ENCODE measurements at places on chromosomes 1 and 21.

- no peak for DNase-seq
Measured at GRCh38 chr1:52635321-52636089, 2.5 kb downstream of the SHISAL2A start.

GRCh38 chr1:209395169-209395568, 188.3 kb upstream of the CAMK1G start:
- DNase-seq, result no peak

DNA sequence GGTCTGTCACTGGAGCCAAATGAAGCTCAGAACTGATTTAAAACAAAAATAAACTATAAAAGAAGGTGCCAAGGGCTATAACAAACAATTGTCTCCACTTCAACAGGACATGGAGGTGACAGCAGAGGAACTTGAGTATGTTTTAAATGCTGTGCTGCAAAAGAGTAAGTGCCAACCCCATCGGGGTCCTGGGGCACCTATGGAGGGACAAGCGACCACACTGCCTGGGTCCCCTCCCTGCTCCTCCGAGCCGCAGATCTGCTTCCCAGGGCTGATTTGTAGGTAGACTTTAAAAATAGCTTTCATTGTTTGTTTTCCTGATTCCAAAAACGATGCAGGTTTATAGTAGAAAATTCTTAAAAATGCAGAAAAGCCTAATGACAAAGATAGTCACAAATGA, 42.8 kb downstream of the CAPN9 start:
- no peak for DNase-seq

DNA sequence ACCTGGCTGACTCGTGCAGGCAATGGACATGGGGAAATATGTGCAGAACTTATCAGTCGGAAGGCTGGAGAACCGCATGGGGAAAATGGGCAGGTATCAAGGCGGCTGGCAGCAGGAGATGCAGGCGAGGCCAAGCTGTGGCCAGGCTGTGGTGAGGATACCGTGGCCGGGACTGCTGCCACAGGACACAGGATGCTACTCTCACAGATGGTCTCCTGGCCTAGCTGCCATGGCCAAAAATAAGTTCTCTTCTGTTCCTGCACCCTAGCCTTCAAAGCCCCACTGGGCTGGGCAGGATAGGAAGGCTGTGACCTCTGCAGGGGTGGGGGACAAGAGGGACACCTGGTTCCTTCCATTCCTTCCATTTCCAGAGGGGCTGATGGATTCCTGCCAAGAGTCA, 26.4 kb downstream of the TEX35 start:
- no peak for DNase-seq

DNA sequence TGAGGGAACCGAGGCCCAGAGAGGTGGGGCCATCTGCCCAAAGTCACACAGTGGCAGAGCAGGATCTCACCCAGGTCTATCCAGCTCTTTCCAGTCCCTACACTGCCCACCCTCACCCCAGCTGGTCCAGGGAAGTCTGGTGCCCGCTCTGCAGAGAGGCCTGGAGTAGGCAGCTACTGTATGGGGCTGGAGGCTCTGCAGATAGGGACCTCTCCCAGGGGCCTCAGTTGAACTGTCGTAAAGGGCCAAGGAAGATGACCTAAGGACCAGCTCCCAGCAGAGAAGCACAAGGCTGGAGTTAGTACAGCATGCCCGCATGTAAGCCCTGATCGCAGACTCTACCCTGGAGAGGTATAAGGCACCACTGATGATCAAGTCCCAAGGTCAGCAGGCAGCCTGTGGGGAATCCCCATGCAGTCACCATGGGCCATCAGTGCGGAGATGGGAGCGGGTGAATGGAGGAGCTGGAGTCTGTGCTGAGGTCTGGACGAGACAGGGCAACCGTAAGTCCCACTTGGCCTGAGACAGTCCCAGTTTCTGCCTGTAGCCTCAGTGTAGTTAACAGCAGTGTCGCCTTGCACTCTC, 320.2 kb downstream of the MATN1 start:
- DNase-seq, result no peak

GRCh38 chr1:78834201-78834741, 172.3 kb downstream of the ADGRL4 start:
- DNase-seq, result no peak

GRCh38 chr1:24724345-24725208, 20.7 kb upstream of the CLIC4 start:
- no peak for DNase-seq

DNA sequence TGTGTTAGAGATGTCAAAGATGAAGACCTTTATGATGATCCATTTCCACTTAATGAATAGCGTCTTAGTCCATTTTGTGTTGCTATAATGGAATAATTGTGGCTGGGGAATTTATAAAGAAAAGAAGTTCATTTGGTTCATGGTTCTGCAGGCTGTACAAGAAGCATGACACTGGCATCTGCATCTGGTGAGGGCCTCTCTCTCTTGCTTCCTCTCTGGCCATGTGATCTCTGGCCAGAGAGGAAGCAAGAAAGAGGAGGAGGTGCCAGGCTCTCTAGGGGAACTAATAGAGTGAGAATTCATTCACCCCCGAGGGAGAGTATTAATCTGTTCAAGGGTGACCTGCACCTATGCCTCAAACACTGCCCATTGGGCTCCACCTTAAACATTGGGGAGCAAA, 242.8 kb downstream of the DISC1 start:
- DNase-seq, result no peak

- no peak for DNase-seq
Measured at GRCh38 chr1:2582391-2582790, 4.2 kb upstream of the PRXL2B start.

DNA sequence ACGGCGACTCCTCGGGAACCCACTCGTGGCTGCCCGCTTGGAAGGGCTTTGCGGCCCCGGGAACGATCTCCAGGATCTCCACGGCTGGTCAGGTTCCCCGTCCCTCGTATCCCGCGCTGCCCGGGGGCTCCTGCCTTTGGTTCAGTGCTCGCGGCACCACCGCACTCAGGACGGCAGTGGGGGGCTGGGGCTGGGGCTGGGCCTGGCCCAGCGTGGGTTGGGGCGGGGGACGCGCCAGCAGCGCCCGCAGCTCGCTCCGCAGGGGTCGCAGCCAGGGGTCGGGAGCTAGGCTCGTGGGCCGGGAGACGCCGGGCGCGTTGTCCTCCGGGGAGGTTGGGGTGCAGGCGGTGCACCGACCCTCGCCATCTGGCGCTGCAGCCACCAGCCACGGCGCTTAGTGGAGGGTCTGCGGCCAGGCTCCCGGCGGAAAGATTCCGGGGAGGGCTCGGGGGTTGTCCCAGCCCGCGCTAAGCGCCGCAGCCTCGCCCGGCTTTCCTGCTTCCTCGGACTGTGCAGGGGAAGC, 8.9 kb downstream of the SIM2 start:
- no peak for DNase-seq

DNA sequence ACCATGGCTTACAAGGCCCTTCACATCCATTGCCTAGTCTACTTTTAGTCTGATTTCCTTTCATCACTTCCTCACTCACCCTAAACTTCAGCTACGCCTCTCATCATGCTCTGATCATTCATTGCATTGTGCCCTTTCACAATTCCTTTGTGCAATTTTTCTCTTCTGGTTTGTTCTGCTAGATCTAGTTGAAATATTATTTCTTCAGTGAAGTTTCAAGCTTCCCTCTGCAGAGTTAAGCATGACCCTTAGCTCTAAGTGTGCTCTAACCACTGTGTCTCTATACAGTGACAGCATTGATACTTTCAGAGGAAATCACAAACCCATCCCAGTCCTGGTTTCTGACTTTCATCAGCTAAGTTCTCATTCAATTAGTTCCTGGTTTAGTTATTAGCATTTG, 166.1 kb downstream of the PLA2G4A start:
- no peak for DNase-seq

DNA sequence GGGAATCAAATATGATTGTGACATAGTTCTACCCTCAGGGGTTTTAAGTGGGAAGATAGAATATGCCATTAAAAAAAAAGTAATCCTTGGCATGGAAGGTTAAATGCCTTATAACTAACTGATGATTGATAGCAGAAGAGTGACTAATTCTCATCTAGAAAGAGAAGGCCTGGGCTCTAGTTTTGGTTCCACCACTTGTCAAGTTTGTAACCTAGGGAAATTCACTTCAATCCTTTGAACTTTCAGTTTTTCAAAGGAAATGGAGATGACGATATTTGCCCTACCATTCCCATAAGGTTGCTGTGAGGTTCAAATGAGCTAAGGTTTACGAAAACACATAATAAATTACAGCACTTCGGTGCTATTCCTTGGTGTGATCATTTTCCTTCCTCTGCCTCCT, 88.5 kb downstream of the GPR88 start:
- no peak for DNase-seq

DNA sequence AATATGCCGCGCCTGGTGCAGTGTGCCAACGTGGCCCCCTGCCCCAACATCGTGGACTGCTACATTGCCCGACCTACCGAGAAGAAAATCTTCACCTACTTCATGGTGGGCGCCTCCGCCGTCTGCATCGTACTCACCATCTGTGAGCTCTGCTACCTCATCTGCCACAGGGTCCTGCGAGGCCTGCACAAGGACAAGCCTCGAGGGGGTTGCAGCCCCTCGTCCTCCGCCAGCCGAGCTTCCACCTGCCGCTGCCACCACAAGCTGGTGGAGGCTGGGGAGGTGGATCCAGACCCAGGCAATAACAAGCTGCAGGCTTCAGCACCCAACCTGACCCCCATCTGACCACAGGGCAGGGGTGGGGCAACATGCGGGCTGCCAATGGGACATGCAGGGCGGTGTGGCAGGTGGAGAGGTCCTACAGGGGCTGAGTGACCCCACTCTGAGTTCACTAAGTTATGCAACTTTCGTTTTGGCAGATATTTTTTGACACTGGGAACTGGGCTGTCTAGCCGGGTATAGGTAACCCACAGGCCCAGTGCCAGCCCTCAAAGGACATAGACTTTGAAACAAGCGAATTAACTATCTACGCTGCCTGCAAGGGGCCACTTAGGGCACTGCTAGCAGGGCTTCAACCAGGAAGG, 4.3 kb downstream of the GJB3 start:
- no peak for DNase-seq

DNA sequence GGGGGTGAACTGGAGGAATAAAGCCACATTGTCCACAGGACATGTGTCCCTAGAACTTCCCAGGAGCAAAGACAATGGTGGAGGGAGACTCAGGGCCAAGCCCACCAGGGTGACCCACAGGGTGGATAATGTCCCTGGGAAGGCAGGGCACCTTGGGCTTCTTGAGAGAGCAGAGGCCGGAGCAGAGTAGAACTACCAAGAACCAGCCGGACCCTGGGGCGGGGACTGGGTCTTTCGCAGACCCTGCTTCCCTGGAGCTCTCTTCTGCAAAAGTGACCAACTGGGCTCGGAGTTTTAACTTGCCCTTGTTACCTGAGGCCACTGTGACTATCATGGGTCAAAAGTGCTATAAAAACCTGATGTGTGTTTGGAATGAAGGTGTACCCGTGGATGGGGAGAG, 875 bp upstream of the FAM3B start:
- no peak for DNase-seq

- DNase-seq, result no peak
Measured at GRCh38 chr1:204623365-204623893, 62.1 kb downstream of the LRRN2 start.

GRCh38 chr1:110384581-110385321, 6.1 kb downstream of the SLC16A4 start:
- DNase-seq, result no peak

GRCh38 chr1:11059155-11059967, 457 bp downstream of the SRM start:
- no peak for DNase-seq

- DNase-seq, result no peak
Measured at GRCh38 chr1:111475701-111476100, 1.9 kb downstream of the C1orf162 start.

GRCh38 chr1:6143395-6143794, 36.7 kb downstream of the CHD5 start:
- no peak for DNase-seq

DNA sequence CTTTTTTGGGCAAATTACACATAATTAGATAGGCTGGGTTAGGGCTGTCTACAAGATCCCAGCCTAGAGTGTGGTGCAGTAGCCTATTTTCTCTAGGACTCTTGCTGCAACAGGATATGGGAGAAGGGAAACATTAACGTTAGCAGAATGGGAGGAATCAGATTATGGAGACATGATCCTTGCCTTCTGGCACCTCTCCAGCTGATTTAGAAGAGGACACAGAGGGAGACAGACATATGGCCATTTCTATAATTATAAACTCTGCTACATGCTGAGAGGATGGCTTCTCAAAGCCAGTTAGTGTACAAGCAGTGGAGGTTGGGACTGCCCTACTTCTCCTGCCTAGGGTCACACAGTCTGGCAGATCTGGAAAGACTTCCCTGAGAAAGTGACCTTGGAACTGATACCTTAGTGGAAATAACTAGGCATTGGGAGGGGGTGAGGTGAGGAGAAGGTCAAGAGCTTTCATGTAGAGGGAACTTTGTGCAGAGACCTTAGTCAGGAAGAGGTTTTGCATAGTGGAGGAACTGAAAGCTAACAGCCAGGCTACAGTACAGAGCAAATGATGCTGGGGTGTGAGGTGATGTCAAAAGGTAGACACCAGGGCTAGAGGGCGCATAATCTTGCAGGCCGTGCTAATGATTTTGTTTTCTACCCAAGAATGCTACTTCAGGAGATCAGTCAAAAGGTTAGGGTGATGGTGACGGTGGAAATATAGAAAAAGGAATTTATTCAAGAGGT, 1.2 kb upstream of the CD1D start:
- DNase-seq, result no peak

- DNase-seq, result peak; percentile 69
Measured at GRCh38 chr1:43836267-43836951, 97.2 kb upstream of the ARTN start.

DNA sequence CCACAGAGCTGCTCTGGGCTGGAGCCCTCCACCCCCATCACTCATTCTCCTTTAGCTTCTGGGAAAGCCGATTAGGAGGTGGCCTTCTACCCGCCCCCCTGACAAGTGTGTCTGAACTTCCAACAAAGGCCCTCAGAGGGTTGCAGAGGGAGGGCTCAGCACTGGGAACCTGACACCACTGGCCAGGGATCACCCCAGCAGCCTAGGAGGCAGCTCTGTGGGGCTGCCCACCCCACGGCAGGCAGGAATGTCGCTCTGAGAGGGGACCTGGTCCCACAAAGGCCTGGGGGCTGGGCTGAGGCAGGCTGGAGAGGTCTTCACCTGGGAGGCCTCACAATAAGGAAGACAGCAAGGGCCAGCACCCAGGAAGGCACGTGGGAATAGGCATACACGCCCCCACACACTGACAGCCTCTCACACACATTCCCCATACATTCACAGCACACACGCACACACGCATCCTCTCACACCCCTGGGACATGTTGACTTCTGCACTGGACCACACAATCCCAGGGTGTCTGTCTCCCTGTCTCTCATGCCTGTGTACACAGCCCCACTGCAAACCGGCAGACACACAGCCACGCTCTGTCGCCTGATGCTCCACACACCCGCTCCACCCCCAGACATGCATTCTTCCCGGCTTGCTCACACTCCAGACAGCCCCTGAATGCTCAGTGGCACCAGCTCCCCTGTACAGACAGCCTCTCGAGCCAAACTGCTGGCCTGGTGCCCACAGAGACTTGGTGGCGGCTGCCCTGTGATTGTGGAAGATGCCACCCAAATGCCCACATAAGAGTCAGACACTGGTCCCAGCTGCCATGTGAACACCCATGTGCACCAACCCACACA, 30.7 kb downstream of the DMBX1 start:
- DNase-seq, result no peak

GRCh38 chr1:27959792-27960603, at the start of gene XKR8:
Gene XKR8 (plus strand): TSS chr1:27959973. CDS start chr1:27960070, 97 bp downstream.
- no peak for DNase-seq

- DNase-seq, result no peak
Measured at GRCh38 chr1:218660678-218661053, 315.5 kb downstream of the TGFB2 start.
